ENCODE measurements at places on chromosomes 16 and 17.

DNA sequence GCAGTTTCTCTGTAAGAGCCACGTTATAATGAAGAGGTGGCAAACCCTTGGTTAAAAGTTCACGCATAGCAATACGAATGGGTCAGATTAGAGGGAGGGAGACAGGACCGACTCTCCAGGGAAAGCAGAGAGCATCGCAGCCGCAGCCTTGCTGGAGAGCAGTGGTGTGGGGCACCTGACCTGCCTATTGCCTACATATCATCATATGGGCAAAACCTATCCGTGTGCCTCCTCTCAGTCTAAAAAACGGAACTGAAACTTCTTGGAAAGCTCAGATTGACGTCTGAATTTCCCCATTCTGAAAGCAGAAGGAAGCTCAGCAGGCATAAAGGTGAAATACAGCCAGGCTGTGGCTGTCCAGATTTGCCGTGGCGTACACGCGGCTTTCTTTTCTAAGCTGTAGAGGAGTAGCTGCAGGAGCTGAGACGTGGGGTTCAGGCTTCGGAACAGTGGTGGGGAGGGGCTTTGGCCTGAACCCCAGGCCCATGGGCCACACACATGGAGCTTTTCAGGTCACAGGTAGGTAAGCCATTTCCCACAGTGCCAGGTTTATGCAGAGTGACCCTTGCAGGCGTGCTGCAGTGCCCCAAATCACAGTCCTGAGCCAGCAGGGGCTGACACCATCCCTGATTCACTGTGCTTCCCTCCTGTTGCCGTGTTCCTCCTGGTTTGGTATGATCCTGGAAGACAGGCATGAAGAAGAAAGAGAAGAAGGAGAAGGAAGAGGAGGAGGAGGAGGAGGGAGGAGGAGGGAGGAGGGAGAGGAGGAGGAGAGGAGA lies 41.6 kb upstream of the TNRC6C start:
- DNase-seq = peak; percentile 94

GRCh38 chr17:62595484-62595883 lies 32.0 kb upstream of the MRC2 start:
- DNase-seq = no peak

DNA sequence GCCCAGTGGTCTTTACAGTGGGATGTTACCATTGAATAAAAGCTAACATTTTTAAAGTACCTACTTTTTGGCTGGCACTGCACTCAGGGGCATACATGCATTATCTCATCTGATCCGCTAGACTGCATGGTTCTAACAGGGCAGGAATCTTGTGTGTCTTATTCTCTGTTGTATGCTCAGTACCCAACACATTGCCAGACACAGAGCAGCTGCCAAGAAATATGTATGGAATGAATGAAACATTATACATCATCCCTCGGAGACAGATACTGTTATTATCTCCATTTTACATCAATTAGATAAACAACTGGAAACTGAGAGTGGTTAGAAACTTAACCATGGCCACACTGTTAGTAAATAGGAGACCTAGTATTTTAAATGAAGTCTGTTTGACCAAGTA lies 74.1 kb upstream of the CDH11 start:
- DNase-seq = no peak

GRCh38 chr16:27398894-27399853 lies 2.8 kb upstream of the IL21R start:
- DNase-seq = peak; percentile 69

- DNase-seq = no peak
Measured at GRCh38 chr17:6392609-6393350, 42.1 kb downstream of the AIPL1 start.

- no peak for DNase-seq
Measured at GRCh38 chr16:86401126-86401525, 109.2 kb upstream of the FOXF1 start.

GRCh38 chr16:81758376-81758775 lies 20.7 kb upstream of the PLCG2 start:
- peak; percentile 61 for DNase-seq

- peak; percentile 46 for DNase-seq
Measured at GRCh38 chr17:82434216-82434565, 15.8 kb upstream of the OGFOD3 start.

DNA sequence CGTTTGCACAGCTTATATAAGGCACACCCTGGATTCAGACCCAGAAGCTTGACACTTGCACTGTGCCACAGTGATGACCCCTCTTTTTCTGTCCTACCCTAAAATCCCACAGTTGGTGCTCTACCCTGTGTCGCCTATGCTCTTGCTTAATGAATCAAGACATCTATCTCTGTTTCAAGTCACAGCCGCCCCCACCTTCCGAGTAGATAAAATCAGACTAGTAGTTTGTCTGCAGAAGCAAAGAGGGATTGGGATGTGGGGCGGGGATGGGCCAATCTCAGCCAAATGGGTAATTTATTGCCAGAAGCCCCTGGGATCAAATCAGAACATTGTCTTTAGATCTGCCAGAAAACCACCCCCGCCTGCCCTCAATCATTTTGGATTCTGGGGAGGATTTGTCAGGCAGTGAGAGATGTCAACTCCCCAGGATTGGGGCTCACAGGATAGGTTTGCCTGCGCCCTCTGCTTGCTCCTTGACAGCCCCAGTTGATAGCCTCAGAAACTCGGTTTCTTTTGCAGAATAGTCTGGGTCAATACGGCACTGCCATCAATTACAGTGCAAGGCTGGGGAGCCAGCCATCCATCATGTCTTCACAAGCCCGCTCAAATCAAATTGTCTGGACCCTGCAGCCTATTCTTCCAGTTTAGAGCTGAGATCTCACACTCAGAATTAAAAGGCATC lies 520.8 kb downstream of the GRIN2A start:
- DNase-seq = no peak

DNA sequence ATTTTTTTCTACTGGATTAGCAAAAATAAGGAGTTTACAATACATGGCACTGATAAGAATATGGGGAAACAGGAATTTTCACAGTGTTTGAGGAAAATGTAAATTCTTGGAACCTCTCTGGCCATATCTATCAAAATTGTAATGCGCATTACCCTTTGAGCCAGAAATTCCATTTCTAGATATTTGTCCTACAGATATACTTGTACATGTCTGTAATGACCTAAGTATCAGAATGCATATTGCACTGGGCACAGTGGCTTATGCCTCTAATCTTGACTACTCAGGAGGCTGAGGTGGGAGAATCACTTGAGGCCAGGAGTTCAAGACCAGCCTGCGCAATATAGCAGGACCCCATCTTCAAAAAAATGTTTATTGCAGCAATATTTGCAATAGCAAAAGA lies 25.8 kb upstream of the HAS3 start:
- no peak for DNase-seq

DNA sequence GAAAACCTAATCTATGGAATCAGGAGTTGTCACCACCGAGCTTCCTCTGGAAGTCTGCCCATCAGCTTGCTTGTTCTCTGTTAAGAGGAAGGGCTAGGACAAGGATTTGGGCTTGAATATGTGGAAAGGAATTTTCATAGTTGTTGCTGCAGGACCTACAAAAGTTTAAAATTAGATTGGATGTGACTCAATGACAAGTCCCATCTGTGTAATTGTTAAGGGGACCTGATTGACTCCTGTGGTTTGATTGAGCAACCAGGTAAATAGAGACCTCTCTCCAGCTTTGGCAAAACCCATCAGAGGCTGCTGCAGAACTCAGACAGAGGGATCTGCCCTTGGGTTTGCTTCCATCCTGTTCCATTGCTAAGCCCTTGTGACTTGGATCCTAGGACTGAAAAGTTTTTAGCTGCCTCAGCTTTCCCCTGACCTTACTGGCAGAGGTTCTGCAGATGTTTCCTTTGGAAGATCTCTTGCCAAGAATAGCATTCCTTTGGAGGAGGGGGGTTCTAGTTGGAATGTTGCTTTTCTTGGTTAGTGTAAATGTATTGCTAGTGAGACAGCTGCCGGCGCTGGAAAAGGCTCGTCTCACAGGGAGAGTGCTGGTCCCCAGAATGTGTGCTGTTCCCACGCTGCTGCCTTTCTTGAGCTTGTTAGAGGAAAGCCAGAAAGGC lies 50.0 kb downstream of the SF3B3 start:
- no peak for DNase-seq

DNA sequence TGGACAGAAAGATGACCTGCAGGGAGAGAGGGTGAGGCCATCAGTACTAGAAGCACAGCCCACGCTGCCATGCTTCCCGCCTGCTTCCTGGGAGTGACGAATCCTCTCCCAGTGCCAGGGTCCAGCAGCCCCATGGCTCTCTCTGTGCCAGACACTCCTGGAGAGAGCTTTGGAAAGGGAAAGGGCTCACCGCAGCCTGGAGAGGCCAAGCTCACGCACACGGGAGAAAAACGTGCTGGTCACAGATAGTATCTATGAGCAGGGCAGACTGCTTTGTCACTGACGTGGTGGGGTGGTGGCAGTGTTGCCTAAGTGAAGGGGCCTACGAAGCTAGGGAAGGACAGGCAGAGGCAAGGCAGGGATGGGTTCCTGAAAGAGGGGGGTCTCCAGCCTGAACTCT lies 5.4 kb downstream of the WBP2 start:
- no peak for DNase-seq

DNA sequence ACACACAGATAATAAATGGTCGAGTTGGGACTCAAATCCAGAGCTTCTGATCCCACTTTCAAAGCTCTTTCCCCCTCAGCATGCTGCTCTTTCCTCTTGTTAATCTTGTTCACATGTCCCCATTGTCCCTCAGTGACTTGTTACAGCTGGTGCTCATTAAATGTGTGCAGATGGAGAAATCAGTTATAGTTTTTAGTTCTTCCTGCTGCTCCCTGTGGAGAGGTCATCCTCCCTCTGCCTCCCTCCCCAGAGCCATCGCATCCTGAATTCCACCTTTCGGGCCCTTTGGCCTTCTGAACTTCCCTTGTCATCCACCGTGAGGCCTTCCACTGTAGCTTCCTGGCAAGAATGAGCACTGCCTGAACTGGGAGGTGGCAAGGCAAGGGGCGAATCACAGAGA lies 179.6 kb downstream of the WSCD1 start:
- DNase-seq = no peak

DNA sequence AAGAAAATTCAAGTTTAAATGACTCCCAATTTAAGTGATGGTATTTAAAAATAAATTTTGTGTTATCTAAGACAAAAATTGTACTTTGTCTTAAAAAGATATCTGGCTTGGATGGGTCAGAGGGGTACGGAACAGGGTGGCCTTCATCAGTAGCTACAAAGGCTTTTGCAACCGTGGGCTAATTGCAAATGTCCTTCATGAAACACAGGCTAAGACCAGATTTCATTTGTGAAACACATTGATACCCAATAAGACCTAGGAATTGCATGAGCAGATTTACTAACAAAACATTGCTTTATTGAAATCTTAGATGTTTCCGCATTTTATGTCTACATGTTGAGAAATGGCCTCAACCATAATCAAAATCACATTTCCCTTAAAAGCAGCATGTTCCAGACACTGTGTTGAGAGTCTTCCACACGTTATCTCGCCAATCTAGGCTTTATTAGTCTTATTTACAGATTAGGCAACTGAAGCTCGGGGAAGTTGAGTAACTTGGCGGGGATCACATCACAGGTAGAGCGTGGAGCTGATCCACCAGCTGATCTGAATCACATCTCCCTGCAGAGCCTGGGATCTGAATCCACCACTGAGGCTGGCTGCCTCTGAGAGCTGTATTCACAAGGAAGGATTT lies 21.8 kb downstream of the FBXO39 start:
- DNase-seq = no peak

GRCh38 chr16:29678691-29679267 lies at the start of gene QPRT:
Gene QPRT (plus strand): TSS chr16:29679180. CDS start chr16:29679198, 18 bp downstream.
- peak; percentile 64 for DNase-seq

GRCh38 chr16:65044873-65045272 lies 77.0 kb downstream of the CDH11 start:
- no peak for DNase-seq

DNA sequence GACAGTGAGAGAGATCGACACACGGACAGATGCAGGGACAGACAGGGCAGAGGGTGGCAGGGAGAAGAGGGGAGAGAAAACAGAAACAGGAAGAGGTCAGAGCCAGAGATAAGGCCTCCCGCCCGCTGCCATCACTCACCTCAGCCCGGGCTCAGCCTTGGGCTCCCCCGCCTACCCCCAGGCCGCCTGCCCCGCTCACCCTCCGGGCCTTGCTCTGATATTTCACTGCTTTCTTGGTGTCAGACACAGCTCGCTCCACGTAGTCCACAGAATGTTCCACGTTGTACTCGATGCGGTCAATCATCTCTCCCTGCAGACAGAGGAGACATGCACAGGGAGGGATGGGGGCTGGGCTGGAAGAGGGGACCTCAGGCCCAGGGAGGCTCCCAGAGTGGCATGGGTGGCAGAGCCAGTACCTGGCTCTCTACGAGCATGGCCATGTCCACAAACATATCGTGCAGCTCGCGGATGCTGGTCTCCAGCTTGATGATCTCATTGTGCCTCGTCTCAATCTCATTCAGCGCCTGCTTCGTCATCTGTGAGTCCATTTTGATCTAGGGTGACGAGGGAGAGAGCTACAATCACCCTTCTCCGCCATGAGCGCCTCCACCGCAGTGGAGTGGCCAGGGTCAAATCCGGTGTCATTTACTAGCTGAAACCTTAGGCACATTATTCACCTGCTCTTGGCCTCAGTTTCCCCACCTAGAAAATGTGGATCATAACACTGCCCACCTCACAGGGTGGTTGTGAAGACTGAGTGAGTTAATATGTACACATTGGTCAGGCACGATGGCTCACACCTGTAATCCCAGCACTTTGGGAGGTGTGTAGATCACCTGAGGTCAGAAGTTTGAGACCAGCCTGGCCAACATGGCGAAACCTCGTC lies 8.2 kb downstream of the HSD3B7 start:
- DNase-seq = peak; percentile 28

GRCh38 chr16:82043680-82044584 lies 8.9 kb downstream of the HSD17B2 start:
- no peak for DNase-seq

- DNase-seq = no peak
Measured at GRCh38 chr17:51013322-51013721, 107.3 kb downstream of the SPAG9 start.

GRCh38 chr16:57376313-57376818 lies 4.1 kb downstream of the CX3CL1 start:
- DNase-seq = no peak

DNA sequence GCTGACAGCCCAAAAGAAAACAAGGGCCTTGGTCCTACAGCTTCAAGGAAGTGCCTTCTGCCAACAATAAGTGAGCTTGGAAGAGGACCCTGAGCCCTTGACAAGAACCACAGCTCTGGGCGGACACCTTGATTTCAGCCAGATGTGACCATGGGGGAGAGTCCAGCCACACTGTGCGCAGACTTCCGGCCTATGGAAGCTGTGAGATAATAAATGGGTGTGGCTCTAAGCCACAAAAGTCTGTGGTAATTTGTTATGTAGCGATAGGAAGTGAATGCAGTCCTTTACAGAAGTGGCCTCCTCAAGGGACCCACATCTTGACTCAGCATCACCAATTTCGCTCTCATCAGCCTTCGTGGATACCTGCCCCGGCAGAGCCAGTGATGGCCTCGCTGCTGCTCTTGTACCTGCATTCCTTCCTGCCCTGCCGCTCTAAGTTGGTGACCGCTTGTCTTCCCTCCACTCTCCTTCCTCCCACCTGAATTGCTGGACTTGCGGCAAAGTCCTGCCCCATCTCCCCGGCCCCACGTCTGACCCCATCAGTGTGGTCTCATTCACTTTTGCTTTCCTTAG lies 29.3 kb downstream of the PRSS54 start:
- peak; percentile 21 for DNase-seq

All from suppressor macrophage (primary cell).